Stimulated activated CD8-positive, alpha-beta memory T cell treated with anti-CD3 and anti-CD28 coated beads, Interleukin-4, amount 100 ng/mL, for 1 hour (primary cell): ENCODE measurements at places on chromosomes 12 and 14.
A peak's percentile ranks its signal among the peaks of the same experiment; 100 is the strongest.

GRCh38 chr12:77919450-77919849 is 88.8 kb downstream of the NAV3 start:
- DNase-seq, result no peak

- DNase-seq, result no peak
Measured at GRCh38 chr12:49871263-49871561, 28.3 kb upstream of the BCDIN3D start.

DNA sequence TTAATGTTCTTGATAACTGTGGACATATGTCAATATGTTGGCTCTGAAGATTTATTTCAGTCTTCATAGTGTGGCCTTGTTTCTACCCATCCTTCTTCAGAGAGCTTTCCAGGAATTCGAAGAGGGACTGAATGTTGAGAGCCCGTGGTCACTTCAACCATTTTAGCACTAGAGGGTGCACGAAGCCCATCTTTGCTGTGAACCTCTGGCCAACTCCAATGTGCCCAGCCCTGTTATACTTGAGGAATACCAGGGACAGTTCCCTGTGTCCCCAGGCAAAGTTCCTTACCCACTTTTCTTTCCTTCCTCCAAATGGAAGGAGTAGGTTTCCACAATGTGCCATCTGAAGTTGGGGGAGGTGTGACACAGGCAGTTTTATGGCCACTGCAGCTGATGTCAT is 603.5 kb downstream of the RPL10L start:
- no peak for DNase-seq

DNA sequence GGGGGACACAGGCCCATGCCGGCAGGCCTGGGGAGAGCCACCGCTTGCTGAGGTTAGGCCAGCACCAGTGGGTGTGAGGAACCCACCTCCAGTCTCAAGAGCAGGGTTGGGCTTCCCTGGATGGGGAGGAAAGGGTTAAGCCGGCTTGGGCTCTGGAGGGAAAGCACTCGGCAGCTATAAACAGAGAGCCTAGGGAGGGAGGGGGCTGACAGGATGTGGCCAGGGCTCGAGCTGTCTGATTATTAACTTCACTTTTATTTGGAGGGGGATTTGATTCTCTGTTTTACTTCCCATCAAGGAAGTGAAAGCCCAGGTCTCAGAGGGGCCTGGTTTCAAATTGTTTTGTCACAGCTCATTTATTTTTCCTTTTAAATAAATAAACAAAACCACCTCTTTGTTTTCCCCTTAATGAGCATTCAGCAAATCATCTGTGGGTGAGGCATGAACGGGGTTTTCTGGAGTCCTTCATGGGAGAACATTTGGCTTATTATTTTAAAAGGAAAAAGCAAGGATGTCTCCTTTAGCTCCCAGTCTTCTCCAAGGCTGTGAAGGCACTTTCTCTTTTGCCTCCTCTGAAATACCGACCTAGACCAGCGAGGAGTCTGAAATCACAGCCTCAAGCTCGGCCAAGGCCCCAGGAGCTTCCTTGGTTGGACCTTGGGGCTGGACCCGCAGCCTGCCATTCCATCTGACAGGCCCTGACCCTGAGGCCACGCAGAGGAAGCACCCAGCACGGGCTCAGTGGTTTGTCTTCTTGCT is 21.9 kb upstream of the ZFP36L1 start:
- DNase-seq, result no peak

GRCh38 chr12:53452159-53453077 is 516 bp downstream of the PCBP2 start:
- peak; percentile 49 for DNase-seq

DNA sequence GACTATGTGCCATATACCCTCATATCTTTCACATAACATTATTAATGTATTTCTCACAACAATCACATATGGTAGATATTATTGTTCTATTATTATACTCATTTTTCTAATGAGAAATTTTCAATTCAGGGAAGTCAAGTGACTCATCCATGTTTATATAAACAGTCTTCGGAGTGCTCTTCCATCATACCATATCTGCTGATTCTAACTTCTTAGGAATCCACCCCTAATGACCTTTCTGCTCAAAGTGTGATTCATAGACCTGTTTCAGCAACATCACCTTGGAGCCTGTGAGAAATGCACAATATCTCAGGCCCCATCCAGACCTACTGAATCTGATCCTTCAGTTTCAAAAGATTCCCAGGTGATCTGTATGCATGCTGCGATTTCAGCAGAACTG is 39.8 kb upstream of the OVCH1 start:
- DNase-seq, result no peak

DNA sequence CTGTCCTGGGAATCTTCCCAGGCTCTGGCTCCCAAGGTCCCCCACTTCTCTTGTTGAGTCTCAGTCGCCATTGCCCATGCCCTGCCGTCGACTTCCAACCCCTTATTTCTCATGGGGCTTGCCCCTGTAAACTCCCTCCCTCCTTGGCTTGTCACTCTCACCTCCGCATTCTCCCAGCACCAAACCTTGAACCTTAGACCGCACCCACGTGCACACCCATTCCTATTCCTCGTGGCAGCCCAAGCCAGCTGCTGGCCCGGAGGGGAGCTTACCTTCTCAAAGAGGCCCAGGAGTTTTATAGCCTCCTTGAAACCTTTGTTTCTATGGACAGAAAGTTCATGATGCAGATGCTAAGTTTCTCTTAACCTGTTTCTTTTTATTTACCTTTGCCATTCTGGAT is 4.6 kb downstream of the JDP2 start:
- DNase-seq, result no peak

GRCh38 chr14:103277931-103278330 is 56.1 kb upstream of the EIF5 start:
- no peak for DNase-seq

GRCh38 chr12:9406564-9407424 is 198.6 kb upstream of the PZP start:
- no peak for DNase-seq

- DNase-seq, result no peak
Measured at GRCh38 chr14:73667854-73668253, 23.1 kb downstream of the DNAL1 start.

GRCh38 chr12:69007101-69007854 is 74.3 kb upstream of the CPM start:
- DNase-seq, result no peak

GRCh38 chr14:37583358-37584210 is 11.5 kb downstream of the FOXA1 start:
- no peak for DNase-seq

GRCh38 chr12:131132118-131132892 is 178.6 kb downstream of the ADGRD1 start:
- DNase-seq, result peak; percentile 52

GRCh38 chr12:2179058-2179457 is 126.3 kb downstream of the CACNA1C start:
- no peak for DNase-seq

DNA sequence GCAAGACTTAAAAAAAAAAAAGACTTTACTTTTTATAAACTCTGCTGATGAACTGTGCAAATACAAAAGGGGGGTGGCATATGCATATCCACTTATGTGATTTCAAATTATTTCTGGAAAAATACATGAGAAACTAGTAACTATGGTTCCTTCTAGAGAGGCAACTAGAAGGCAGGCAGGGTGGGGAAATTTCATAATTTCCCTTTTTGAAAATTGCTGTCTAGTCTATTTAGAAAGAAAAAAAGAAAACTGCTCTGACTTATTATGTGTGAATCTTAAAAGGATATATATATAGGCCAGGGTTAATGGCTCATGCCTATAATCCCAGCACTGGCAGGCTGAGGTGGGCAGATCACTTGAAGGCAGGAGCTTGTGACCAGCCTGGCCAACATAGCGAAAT is 42.3 kb downstream of the ANAPC7 start:
- no peak for DNase-seq

DNA sequence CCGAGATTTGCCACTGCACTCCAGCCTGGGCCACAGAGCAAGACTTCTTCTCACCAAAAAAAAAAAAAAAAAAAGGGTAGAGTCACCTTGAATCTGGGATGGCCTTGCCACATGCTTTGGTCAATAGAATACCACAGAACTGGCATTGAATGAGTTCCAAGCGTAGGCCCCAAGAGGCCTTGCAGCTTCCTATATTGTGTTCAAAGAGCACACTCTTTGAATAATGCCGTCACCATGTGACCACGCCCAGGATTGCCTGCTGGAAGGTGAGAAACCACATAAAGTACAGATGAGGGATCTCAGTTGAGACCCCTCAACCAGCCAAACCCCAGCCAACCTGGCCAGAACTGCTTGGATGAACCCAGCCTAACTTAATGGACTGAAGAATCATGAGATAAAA is 239.2 kb upstream of the AMIGO2 start:
- DNase-seq, result no peak

DNA sequence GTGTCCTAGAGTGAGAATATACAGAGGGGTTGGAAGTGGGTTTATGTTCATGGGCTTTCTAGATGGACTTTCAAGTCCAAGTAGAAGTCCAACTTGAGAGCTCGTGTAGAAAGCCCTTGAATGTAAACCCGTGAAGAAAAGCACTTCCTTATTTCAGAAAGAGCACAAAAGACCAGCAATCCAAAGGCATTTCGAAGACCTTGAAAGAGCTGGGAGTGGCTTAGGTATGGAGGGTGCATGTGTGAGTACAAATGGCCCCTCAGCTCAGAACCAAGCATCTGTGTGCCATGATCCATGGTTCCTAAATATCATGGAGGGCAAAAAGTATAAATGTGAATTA is 160.7 kb downstream of the ETV6 start:
- no peak for DNase-seq

DNA sequence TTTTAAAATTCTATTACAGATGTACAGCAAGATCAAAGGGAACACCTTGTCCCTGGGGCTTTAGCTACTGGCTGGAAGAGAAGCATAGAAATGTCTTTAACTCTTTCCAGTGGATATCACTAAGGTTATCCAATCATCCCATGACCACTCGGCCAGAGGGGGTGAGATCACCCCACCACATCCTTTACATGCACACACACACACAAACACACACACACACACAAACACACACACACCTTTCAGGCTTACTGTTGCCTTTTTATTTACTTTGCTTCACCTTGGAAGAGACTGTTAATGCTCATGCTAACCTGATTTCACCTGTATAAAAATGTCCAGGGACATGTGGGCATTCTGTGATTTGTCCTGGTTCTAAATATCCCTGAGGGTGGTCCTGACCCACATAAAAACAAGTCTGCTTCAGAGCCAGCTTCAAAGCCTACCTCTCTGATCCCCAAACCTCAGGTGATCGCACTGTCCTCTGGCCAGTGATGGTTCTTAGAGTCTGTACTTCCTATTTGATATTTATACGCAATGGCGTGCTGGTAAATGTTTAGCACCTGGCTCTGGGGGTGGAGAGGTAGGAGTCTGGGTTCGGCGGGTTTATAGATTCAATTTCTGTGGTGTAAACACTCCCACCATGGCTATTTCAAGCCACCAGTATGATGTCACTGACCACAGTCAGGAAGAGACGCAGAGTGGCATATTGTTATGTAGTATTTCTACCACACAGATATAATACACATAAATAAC is 166.1 kb upstream of the EEA1 start:
- no peak for DNase-seq

DNA sequence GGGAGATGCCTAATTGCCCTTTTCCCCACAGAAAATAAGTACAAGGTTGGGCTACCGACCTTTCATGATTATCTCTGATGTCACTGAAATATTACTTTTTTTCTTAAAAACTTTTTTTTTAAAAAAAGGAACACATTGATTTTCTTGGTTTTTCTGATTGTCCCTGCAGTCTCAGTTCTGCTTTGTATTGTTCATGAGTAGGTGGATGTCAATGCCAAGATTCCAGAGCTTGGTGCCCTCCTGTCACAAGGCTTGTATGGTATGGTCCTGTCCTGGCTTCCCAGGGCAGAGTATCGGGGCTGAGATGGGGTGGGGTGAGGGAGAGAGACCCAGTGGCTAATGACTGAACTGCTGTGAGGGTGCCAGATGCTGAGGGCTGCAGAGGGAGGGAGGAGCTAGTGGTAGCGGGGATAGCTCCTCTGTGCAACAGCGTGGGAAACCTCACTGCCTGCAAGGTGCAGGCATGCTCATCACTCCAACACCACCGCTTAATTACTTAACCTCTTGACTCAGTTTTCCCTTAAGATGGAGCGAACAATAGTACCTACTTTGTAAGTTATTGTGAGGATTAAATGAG is 4.4 kb upstream of the CTDSP2 start:
- DNase-seq, result no peak

DNA sequence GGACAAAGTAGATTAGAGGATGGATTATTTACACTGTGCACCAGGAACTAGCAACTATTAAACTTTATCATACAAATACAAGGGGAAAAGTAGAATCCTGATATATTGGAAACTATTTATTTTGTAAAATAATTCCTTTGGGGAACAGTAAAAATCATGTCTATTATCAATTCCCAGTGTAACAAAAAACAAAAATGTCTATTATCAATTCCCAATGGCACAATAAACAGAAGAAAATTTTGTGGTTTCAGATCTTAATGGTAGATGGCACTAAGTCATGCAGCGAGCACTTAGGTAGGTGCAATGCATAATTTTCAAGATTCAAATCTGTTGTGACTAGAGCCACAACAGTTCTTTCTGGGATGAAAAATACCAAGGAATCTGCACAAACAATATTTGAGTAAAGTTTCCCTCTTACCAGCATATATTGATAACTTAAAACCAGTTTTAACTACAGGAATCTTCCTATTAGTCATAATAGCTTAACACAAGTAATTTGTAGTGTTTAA is 13.7 kb downstream of the CFL2 start:
- DNase-seq, result no peak

DNA sequence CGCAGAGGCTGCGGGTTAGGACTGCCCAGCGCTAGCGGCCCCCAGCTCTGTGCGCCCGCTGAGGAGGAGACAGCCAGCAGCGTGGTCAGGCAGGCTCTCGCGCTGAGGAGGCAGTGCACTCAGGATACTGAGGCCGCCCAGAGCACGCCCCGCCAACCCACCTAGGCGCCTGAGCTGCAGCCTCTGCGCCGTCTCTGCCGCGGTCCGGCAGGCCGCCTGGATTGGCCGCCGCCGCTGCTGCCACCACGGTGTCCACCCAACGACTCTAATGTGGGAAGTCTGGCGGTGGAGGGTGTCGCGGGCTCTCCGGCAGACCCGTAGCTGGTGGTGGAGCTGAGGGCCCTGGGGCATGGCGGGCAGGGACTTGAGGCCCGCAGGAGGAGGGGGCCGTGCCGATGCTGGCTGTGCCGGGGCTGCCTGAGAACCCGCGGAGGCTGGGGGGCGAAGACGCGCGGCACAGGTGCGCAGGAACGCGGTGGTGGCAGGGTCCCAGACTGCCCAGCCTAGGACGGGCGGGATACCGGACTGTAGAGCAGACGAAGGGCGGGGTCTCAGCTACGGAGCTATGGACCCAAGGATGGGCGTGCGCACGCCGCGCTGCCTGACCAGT is 69.9 kb downstream of the ASCL4 start:
- DNase-seq, result no peak
